Putamen (tissue), 1 donor: ENCODE measurements at places on chromosomes 1 and 21.
A peak's percentile ranks its signal among the peaks of the same experiment; 100 is the strongest.

- DNase-seq: peak; percentile 76
Measured at GRCh38 chr1:15975358-15975804, 520 bp downstream of the ZBTB17 start.

GRCh38 chr1:236773919-236774318 lies 21.2 kb upstream of the MTR start:
- DNase-seq: no peak

DNA sequence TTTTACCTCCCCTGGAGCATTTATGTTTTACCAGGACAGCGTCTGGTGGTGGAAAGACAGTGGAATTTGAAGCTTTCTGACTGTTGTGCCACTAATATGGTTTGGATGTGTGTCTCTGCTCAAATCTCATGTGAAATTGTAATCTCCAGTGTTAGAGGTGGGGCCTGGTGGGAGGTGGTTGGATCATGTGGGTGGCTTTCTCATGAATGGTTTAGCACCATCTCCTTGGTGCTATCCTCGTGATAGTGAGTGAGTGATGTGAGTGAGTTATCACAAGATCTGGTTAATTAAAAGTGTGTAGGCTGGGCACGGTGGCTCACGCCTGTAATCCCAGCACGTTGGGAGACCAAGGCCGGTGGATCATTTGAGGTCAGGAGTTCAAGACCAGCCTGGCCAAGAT lies 23.7 kb downstream of the PHLDA3 start:
- DNase-seq: no peak

GRCh38 chr1:42824481-42825035 lies 7.4 kb upstream of the SVBP start:
- no peak for DNase-seq

DNA sequence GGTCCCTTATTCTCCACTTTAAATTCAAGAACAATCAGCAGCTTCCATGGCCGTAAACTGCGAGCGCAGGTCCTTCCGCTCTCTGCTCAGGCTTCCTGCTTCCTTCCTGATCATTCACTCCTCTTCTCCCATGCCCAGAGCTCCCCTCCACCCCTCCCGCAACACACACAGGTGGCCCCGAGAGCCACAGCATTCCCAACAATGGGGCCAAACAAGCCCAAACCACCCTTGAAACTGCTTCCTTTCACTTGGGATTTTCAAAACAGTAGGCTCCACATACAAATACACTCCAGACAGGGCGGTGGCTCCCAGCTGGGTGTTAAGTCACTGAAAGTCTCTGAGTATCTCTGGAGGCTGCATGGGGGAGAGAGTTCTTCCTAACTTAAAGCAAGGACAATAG lies 11.4 kb downstream of the FAM89A start:
- no peak for DNase-seq

DNA sequence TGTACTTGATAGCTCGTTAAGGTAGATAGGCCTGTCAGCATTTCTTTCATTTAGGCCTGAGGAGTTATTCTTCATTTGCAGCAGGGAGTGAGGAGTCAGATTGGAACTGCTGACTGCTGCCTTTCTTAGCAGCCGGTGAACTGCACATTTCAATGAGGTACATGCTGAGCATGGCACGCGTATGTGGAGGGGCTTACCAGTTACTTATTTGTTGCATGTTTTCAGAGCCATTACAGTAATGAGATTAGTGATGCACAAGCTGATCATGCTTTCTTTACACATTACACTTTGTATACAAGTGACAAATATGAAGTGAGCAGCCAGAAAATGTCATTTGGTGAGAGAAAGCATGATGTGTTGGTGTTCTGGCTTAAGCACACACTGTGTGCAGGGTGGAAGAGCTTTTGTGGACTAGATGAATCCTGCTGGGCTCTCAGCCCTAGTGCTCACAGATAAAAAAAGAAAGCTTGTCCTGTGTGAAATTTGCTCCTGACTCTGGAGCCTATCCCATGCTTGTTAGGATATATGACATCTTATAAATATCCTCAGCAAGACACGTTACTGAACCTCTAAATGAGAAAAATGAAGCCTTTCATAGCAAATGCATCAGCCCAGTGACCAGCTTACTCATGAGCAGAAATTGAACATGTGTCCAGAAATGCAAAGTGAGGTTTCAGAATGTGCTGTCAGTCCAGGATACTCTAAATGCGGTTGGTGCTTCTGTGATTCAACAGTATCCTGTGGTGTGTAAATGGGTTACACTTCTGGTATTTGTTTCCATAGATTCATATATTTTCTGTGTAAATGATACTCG lies 574.7 kb upstream of the ADGRL2 start:
- DNase-seq: no peak

DNA sequence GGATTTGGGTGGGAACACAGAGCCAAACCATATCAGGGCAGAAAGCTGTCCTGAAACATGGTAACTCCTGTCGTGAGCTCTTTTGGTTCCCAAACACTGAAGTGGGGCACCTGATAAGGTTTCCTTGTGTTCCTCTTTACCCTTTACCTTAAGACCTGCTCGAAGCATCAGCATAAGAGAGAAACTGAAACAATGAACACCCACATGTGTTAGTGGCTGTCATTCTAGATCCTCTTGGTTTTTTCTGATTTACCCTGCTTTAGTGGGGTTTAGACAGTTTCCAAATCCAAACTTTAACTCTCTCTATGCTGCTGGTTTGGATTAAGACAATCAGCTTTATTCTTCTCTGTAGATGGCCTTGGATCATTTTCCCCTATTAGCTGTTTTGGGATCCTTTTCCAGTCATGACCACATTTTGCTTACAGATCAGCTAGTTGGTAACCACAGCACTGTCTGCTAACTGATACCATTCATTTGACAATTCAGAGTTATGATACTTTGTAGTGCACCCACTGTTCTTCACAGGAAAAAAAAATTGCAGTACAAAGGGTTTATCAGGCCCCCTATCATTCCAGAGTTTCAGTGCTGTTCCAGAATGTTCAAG lies 975 bp upstream of the MNDA start:
- DNase-seq: no peak

GRCh38 chr1:7341145-7341905 lies 429.8 kb upstream of the VAMP3 start:
- DNase-seq: no peak

DNA sequence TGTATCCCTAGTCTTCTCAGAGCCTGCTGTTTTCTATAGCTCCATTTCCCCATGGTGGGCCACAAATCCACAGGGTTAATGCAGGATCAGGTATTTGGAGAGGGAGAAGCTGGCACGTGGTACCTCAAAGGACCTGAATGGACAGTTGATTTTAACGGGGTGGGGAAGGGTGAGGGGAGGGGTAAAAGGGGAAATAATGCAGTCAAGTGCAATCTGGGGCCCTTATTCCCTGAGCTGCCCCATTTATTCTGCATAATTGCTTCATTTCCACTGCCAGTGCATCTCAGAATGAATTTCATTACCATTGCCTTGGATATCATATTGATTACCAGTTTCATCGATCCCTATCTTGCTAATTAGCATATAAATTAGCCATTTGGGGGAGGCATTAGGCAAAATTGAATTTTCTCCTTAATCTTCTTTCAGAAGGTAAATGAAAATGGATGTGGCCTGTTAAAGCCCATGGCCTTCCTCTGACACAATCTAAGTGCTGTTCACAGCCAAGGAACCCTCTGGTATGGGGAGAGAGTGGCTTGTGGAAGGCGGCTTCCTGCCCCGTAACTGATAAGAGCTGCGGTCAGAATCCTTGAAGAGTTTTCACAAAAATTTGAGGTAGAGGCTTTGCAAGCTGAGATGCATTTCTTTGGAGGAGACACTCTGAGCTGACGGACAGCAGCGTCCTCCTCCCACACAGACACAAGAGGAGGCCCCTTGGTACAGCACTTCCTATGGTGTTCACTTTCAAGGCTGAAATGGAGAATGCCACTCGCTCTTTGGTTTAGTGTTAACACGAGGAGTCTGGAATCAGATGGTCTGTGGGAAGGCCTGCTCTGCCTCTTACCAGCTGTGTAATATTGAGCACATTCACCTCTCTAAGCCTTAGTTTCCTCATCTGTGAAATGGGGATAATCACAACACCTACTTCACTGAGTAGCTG lies 34.4 kb downstream of the PHC2 start:
- no peak for DNase-seq

GRCh38 chr1:8427986-8428385 lies 110.1 kb downstream of the SLC45A1 start:
- DNase-seq: no peak
